Posterior cingulate gyrus (tissue), 11 donors: ENCODE measurements at places on chromosomes 5 and 9.

GRCh38 chr5:67875601-67876000 lies 340.0 kb upstream of the PIK3R1 start:
- no peak for DNase-seq

- peak; percentile 86 for DNase-seq
Measured at GRCh38 chr5:138752951-138753793, at the start of gene CTNNA1. Gene CTNNA1 (plus strand): TSS chr5:138753425. CDS start chr5:138781925, 28,500 bp downstream.

- no peak for DNase-seq
Measured at GRCh38 chr5:153476767-153477166, 13.7 kb upstream of the GRIA1 start.

DNA sequence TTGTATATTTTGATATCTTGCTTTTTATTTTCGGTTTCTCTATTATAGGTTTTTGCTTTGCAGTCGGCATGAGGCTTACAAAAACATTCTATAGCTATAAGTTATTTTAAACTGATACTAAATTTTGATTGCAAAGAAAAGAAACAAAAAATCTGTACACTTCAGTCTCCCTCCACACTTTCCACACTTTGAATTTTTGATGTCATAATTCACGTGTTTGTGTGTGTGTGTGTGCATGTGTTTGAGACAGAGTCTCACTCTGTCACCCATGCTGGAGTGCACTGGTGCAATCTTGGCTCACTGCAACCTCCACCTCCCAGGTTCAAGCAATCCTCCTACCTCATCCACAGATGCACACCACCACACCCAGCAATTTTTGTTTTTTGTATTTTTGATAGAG lies 124.9 kb downstream of the MRPS30 start:
- no peak for DNase-seq

- peak; percentile 70 for DNase-seq
Measured at GRCh38 chr9:37371565-37372464, 50.7 kb upstream of the GRHPR start.

GRCh38 chr5:174083056-174083827 lies 37.7 kb downstream of the NSG2 start:
- peak; percentile 90 for DNase-seq

GRCh38 chr5:78804995-78805394 lies 156.4 kb upstream of the LHFPL2 start:
- no peak for DNase-seq

DNA sequence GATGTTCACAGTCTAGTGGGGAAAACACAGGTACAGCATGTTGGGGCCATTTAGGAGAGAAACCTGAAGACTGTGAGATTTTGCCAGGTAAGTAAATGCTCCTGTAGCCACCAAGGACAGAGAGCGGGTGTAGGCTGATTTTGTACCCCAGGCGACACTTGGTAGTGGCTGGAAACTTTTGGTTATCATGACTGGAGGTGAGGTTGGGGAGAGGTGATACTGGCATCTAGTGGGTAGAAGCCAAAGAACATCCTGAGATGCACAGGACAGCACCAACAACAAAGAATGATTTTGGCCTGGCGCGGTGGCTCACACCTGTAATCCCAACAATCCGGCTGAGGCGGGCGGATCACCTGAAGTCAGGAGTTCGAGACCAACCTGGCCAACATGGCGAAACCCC lies 38.8 kb upstream of the PWWP2A start:
- DNase-seq, result no peak

DNA sequence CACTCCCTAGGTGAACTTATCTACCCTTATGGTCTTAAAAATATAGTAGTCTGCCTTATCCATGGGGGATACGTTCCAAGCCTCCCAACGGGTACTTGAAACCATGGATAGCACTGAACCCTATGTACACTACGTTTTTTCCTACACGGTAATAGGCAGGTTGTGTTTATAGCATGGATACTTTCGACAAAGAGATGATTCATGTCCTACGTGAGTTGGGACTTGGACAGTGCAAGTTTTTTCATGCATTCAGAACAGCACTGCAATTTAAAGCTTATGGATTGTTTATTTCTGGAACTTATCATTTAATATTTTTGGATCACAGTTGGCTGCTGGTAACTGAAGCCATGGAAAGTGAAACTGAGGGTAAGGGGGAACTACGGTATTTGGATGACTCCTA lies 88.1 kb downstream of the CNTLN start:
- DNase-seq, result no peak

GRCh38 chr9:129679537-129679936 lies 14.1 kb downstream of the PRRX2 start:
- no peak for DNase-seq

DNA sequence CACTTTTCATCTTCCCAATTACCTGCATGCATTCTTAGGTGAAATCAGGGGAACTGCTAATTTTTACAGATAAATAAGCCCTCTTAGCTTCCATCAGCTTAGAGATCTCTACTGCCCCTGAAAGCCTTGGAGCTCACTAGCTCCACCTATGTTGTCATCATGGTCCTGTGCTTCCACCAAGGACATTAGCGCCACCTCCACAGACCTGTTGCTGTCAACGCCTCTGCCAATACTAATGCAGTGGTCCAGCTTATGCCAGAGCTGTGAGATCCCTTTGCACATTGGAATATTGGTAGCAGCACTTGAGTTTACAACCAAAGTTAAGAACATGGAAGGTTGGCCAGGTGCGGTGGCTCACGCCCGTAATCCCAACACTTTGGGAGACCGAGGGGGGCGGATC lies 7.7 kb upstream of the SHISAL2B start:
- DNase-seq, result no peak

DNA sequence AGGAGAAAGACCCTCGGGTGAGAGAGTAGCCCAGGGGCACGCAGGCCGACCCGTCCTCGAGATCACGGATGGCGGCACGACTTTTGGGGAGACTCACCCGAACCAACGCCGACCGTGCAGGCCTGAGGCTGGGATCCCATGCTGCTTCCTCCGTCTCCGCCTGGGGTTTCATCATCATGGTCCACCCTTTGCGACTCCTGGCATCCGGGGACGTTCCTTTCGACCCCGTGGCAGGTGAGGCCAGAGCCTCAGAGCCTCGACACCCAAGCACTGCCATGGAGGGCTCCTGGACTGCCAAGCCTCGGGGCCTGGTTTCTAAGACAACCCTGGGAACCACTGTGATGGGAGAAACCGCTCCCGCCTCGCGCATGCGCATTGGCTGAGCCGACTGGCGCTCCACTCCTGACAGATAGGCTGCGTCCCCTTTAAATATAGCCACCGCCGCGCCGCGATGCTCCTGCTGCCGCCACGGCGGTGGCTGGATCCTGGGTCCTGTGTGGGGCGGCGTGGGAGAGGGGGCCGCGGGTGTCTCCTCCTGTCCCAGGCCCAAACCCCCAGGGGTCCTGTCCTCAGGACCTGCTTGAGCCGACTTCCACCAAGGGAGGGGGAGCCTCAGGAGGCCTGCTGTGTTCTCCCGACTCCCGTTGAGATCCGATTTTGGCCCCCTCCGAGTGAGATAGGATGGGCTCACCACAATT lies 481.6 kb downstream of the SPATA31A7 start:
- DNase-seq, result no peak
